ENCODE measurements at places on chromosomes 7 and 10. TPM values are rescaled to one million over a fixed set of nuclear protein-coding genes. Genes with fewer than 3 reads are reported as not detected.
A peak's percentile ranks its signal among the peaks of the same experiment; 100 is the strongest.

HILPDA gene
- 7.1 TPM for total RNA-seq

STYXL1 gene
- 20.1 TPM for total RNA-seq

- DNase-seq: no peak
Observed at GRCh38 chr10:50394832-50395231, 143.5 kb upstream of the ASAH2 start.

GRCh38 chr7:150685219-150686029, at the start of gene GIMAP2:
TSS of gene GIMAP2 (plus strand) at chr7:150685706. CDS start at chr7:150687060, 1,354 bp downstream.
- DNase-seq: peak; percentile 23

DNA sequence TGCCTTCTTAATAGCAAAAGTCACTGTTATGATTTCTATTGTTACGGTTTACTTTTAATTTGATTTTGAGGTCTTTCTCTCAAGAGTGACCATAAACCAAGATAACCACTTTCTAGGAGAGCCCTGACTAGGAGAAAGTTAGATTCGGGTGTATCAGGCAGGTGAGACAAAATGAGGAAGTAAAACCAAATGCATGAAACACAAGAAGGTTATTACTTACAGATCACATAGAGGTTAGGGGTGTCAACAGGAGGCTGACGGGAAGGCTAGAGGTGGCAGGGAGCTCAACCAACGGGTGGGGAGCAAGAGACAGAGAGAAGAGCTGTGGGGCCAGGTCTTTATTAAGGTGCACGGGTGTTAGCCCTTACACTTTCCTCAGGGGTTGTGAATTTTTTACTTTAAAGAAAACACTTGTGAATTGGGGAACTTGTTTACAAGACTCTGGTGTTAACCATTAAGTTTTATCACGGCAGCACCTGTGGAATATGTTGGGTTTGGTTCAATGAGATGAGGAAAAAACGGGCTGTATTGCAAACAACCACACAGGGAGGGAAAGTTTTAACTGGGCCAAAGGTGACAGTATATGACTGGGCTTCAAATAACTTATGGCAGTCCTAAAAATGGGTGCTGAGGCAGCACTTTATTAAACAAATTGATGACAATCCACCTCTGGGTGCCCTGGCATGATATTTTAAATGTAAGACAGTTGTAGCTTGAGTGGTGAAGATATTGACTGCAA, 154.9 kb downstream of the SDHAF3 start:
- DNase-seq: no peak

DNA sequence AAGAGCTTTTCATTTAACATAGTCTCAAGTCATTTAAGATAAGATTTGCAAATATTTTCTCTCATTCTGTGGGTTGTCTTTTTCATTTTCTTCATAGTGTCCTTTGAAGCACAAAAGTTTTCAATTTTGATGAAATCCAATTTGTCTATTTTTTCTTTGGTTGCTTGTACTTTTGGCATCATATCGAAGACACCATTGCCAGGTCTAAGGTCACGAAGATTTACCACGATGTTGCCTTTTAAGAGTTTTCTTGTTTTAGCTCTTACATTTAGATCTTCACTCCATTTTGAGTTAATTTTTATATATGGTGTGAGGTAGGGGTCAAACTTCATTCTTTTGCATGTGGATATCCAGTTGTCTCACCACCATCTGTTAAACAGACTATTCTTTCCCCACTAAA, 34.7 kb downstream of the TMEM270 start:
- no peak for DNase-seq

INTS1 gene
- 49.0 TPM for total RNA-seq

- no peak for DNase-seq
Observed at GRCh38 chr7:34849163-34849960, 187.9 kb downstream of the DPY19L1 start.

GRCh38 chr7:1533547-1534329, 3.2 kb downstream of the MAFK start:
- peak; percentile 55 for DNase-seq

PKD2L1 gene
- not detected for total RNA-seq

DNA sequence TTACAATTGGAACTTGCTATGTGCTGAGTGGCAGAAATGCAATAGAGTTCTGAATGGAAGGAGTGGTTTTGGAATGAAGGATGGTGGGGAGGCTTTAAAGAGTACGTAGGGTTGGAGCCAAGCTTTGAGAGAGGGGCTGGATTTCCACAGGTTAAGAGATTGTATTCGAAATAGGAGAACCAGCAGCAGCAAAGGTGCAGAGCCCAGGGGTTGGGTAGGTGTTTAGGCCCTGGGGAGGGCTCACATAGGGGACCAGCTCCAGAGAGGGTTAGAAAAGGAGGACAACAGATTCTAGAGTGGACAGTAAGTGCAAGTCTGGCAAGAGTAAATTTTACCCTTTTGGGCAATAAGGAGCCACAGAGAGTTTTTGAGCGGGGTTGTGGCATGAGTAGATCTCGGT, 297.2 kb downstream of the RPS24 start:
- DNase-seq: no peak

PSPH gene
- 9.3 TPM for total RNA-seq

GRCh38 chr10:17120694-17121093, 8.9 kb downstream of the CUBN start:
- no peak for DNase-seq

DNA sequence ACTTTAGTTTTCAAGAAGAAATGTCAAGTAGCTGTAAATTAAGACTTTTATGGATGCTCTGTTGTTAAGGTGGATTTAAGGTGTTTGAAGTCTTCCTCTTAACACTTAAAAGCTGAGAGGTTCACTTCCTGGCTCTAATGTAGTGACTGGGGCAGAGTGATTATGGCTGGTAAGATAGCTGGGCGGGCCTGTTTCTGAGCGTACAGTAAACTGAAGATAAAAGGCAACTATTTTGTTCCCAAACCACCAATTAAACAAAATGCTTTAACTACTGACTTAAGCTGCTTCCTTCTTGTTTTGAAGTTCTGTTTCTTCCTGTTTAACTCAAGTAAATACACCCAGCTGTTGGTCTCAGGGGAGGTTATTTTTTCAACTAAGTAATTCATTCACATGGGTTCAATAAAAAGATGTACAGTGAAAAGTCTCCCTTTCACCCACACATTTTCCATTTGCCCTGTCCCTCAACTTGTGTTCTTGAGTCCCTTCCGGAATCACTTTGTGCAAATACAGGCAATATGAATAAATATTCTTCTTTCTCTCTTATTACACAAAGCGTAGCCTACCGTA, 19.3 kb downstream of the VWA2 start:
- DNase-seq: no peak

DNA sequence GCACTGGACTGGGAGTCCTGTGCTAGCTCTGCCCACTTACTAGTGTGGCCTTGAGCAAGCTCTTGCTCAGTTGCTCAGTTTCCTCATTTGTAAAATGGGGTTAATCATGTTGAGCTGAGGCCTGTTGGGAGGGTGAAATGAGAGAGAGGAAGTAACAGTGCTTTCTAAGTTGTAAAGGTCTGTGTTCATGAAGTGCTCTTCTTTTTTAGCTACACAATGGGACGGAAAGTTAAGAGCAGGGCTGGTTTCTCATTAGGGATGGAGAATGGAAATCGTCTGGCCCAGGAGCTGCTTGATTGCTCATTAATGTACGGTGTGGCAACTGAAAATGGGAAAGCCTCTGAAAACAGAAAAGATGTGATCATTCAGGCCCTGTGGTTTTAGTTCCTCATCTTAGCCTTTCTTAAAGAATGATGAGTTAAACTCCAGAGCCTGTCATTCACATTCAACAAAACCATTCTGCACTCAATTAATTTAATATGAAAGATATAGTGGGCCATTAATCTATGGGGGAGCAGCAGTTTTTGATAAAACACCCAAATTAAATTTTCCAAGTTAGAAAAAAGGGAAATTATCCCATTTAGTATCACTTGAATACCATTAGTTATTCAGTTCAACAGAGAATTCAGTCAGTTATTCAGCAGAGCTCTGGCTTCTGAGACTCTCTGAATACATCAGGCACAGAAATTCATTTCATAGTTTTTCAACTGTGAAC, 60.5 kb downstream of the SH2D4B start:
- no peak for DNase-seq

GRCh38 chr7:53642361-53642760, 606.9 kb downstream of the POM121L12 start:
- DNase-seq: no peak

DNA sequence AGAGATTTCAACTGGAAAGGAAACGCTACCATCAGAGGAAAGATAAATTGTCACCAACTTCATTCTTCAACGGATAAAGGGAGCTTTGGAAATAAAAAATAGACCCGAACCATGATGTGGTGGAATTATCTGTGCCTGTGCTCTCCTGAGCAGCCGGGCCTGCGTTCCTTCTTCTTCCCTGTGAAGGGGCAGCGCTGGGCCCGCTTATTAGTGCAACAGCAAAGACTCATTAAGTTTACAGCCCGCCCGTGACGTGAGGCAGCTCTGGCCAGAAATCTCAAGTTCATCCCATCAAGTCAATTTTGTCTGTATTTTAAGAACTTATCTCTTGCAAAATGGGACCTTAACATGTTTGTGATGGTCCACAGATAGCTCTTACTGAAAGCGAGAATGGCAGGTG, 193.7 kb downstream of the ADARB2 start:
- DNase-seq: no peak

TLX1 gene
- total RNA-seq: not detected

DNA sequence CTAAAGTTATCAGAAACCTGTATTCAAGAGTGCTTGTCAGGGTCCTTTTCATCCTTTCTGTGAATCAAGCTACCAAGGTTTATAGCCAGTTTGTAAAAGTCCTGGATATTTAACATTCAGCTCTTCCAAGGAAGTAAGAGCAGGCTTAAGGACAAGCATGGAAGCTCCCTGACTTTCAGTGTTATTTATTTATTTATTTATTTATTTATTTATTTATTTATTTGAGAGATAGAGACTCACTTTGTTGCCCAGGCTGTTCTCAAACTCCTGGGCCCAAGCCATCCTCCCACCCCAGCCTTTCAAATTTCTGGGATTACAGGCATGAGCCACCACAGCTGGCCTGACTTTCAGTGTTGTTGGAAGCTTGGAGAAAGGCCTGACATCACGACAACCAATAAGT, 44.4 kb upstream of the RELN start:
- no peak for DNase-seq

POMZP3 gene
- total RNA-seq: 7.2 TPM

NKX2-3 gene
- not detected for total RNA-seq

GRCh38 chr10:79022565-79023230, 46.1 kb upstream of the ZMIZ1 start:
- DNase-seq: peak; percentile 70

- DNase-seq: no peak
Observed at GRCh38 chr10:67812007-67812406, 26.0 kb downstream of the DNAJC12 start.

DNA sequence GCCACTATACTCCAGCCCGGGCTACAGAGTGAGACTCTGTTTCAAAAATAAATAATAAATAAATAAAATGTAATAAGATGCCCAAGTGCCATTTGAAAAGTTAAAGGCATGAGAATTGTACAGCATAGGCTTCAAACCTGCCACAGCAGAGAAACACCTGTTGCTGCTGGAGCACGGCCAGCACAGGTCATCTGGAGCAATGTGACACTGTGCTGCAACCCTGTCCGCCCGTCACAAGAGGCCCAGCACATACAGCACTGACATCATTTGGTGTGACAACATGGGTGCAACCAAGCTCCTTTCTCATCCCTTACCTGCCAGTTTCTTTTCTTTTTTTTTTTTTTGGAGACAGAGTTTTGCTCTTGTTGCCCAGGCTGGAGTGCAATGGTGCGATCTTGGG, 1.3 kb downstream of the RFC2 start:
- no peak for DNase-seq

- DNase-seq: no peak
Observed at GRCh38 chr7:115232041-115232440, 310.1 kb downstream of the MDFIC start.

PARP12 gene
- total RNA-seq: 12.7 TPM

DNA sequence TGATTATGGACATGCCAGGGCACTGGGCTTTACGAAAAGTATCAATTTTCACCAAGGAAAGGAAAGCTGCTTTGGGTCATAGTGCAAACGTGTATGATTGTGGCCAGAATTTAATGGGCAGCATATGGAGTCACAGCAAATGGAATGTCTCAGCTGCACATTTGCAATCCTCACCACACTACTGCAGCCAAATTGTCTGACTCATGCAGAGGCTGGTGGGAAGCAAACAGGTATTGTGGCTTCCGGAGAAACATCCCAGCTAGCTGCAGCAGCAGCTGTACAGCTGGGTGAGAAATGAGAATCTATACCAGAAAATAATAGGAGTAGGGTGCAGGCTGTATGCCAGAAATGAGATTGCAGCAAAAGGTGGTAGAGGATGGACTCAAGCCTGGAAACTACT, 374.7 kb upstream of the VWC2 start:
- no peak for DNase-seq

DNA sequence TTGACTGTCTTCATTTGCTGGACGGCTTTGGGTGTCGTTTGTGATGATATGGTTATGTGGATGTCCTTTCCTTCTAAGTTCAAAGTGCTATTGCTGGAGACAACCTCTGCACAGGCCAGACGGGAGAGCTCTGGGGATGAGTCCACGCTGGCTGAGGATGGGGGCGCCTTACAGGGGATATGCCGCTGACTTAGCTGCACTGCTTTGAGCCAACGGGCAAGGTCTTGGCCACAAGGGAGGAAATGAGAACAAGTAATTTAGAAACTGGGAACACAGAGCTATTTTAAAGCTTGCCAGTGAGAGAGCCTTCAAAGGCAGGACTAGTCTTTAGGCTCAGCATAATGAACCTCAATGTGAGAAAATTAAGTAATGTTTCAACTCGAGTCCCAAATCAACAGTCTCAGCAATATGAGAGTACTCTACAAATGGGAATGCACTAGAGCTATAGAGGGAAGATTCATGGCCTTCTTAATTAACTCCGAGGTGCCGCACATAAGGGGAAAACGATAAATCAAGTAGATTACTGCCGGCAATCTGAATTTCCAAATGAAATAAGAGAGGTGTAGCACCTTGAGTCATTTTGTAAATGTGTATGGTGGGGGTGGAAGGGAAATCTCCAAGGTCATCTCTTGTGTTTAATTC, 209.3 kb downstream of the JAZF1 start:
- no peak for DNase-seq

- DNase-seq: no peak
Observed at GRCh38 chr10:132925071-132925561, 17.3 kb downstream of the CFAP46 start.

PAX4 gene
- not detected for total RNA-seq

PTPN20 gene
- total RNA-seq: 16.6 TPM

GRCh38 chr10:65943451-65943850, 982.4 kb upstream of the LRRTM3 start:
- no peak for DNase-seq

All from heart right ventricle (tissue), 16 donors.